ENCODE measurements at places on chromosomes 1 and 21.

GRCh38 chr1:32754317-32755097 is 51.9 kb upstream of the SYNC start:
- H3K27ac ChIP-seq: no peak overlapping the region
- H3K36me3 ChIP-seq: no peaks in the 10 kb centered on the region
- DNase-seq: peak; percentile 61
- peaks cover 14% of the 10 kb centered on the region for H3K27me3 ChIP-seq

- peaks cover 73% of the 10 kb centered on the region for H3K27me3 ChIP-seq
- no peaks in the 10 kb centered on the region for H3K36me3 ChIP-seq
- no peak for DNase-seq
- H3K4me3 ChIP-seq: no peak overlapping the region
Observed at GRCh38 chr1:165387961-165388360, 31.4 kb upstream of the LMX1A start.

DNA sequence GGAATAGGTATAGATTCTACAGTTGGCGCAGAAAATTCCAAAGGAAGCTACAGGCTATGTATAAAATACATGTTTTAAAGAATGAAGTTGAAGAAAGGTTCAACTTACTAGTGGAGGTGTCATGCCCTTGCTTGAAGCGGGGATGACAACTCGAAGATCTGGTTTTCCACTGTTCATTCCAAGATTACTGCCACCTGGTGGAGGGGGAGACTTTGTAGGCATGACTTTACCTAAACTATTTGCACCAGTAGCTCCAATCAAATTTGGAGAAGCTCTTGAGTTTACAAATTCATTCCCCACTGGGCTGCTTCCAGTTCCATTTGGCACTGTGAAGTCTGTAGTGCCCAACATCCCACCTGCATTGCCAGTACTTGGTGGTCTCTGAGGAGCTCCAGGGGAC is 81.7 kb downstream of the AXDND1 start:
- H3K27me3 ChIP-seq: peaks cover 5% of the 10 kb centered on the region
- no peak overlapping the region for H3K4me3 ChIP-seq
- no peaks in the 10 kb centered on the region for H3K36me3 ChIP-seq
- H3K4me1 ChIP-seq: no peaks in the 10 kb centered on the region
- no peak overlapping the region for H3K27ac ChIP-seq

GRCh38 chr1:67752306-67752705 is 67.3 kb downstream of the GADD45A start:
- peaks cover 18% of the 10 kb centered on the region for H3K27me3 ChIP-seq
- no peaks in the 10 kb centered on the region for H3K36me3 ChIP-seq
- no peak for DNase-seq
- H3K27ac ChIP-seq: no peak overlapping the region
- peaks cover 42% of the 10 kb centered on the region for H3K4me1 ChIP-seq
- no peak overlapping the region for H3K4me3 ChIP-seq

DNA sequence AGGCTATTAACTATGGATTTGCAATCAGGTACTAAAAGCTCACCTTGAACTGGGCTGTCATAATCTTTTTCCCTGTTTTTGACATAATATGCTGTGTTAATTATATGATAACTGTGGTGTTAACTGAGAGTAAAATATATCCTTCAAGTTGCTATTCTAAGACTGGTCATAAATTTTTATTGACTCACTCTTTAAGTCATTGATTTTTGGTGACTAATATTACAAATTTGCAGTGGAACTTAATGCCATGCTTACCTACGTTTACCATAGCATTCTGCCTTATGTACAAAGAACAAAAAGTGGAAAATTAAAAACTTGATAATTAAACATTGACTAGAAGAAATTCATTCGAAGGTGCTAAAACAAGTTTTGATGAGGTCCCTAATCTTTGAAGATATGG is 872.4 kb downstream of the BRINP3 start:
- no peak overlapping the region for H3K4me3 ChIP-seq
- no peak for DNase-seq
- no peak overlapping the region for H3K27ac ChIP-seq
- H3K36me3 ChIP-seq: no peaks in the 10 kb centered on the region

DNA sequence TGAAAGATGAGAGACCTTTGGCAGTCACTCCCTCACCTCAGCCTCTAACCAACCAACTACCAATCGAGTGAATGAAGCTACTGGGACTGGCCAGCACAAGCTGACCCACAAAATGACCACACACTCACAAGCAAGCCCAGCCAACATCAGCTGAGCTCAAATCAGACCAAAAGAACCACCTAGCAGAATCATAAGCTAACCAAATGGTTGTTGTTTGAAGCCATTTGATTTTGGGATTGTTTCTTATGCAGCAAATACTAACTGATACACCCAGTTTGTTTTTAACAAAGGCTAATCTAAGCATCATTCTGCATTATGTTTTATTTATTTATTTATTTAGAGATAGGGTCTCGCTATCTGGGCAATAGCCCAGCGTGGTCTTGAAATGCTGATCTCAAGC is 310.4 kb downstream of the SETD4 start:
- DNase-seq: no peak
- H3K27me3 ChIP-seq: peaks cover 59% of the 10 kb centered on the region
- no peak overlapping the region for H3K27ac ChIP-seq
- peaks cover 15% of the 10 kb centered on the region for H3K4me1 ChIP-seq

- no peaks in the 10 kb centered on the region for H3K4me1 ChIP-seq
- H3K27ac ChIP-seq: no peak overlapping the region
- peaks cover 9% of the 10 kb centered on the region for H3K27me3 ChIP-seq
- no peak overlapping the region for H3K4me3 ChIP-seq
- DNase-seq: no peak
- H3K36me3 ChIP-seq: no peaks in the 10 kb centered on the region
Observed at GRCh38 chr1:61202854-61203598, 120.7 kb downstream of the NFIA start.

GRCh38 chr1:234608911-234609690 is 877 bp downstream of the IRF2BP2 start:
- peaks cover 42% of the 10 kb centered on the region for H3K36me3 ChIP-seq
- no peaks in the 10 kb centered on the region for H3K27me3 ChIP-seq
- peak overlapping the region; percentile 79 for H3K4me3 ChIP-seq
- H3K27ac ChIP-seq: peak overlapping the region; percentile 75
- peaks cover 43% of the 10 kb centered on the region for H3K4me1 ChIP-seq

GRCh38 chr1:33338048-33338439 is 17.1 kb upstream of the A3GALT2 start:
- no peak overlapping the region for H3K4me3 ChIP-seq
- H3K36me3 ChIP-seq: peaks cover 2% of the 10 kb centered on the region
- H3K27ac ChIP-seq: no peak overlapping the region
- no peaks in the 10 kb centered on the region for H3K27me3 ChIP-seq
- DNase-seq: no peak
- H3K4me1 ChIP-seq: peaks cover 35% of the 10 kb centered on the region

DNA sequence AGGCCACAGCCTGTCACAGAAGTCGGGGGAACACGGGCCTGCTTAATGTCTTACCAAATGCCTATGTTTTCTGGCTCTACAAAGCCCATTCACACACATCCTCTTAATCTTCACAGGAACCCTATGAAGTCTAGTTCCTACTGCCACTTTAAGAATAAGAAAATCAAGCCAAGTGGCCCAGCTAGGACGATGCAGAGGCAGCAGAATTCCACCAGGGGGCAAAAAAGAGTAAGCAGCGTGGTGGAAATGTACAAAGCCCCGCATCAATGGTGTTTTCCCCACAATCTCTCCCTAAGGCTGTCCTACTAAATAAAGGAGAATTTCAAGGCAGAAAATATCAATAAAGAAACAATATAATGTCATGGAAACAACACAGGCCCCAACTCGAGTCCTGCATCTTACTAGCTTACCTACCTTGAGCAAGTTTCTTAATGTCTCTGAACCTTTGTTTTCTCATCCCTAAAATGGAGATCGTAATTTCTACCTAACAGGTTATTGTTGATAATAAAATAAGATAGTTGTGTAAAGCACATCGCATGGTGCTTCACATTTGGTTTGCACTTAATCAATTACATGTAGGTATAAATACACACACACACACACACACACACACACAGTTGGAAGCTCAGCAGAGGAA is 21.4 kb downstream of the SEC16B start:
- peak; percentile 15 for DNase-seq
- H3K4me1 ChIP-seq: no peaks in the 10 kb centered on the region
- peak overlapping the region; percentile 38 for H3K27ac ChIP-seq
- no peak overlapping the region for H3K4me3 ChIP-seq

GRCh38 chr1:212432272-212432660 is 454 bp upstream of the NENF start:
- no peaks in the 10 kb centered on the region for H3K36me3 ChIP-seq
- DNase-seq: no peak
- no peaks in the 10 kb centered on the region for H3K27me3 ChIP-seq
- peaks cover 27% of the 10 kb centered on the region for H3K4me1 ChIP-seq
- H3K4me3 ChIP-seq: peak overlapping the region; percentile 82

- H3K27ac ChIP-seq: no peak overlapping the region
- H3K27me3 ChIP-seq: peaks cover 6% of the 10 kb centered on the region
- DNase-seq: no peak
- no peaks in the 10 kb centered on the region for H3K4me1 ChIP-seq
- H3K36me3 ChIP-seq: no peaks in the 10 kb centered on the region
- no peak overlapping the region for H3K4me3 ChIP-seq
Observed at GRCh38 chr1:237005674-237006073, 1.4 kb upstream of the MT1HL1 start.

GRCh38 chr1:22916471-22916820 is 56.2 kb downstream of the LACTBL1 start:
- DNase-seq: no peak
- H3K36me3 ChIP-seq: no peaks in the 10 kb centered on the region
- H3K27ac ChIP-seq: no peak overlapping the region
- no peak overlapping the region for H3K4me3 ChIP-seq
- H3K27me3 ChIP-seq: no peaks in the 10 kb centered on the region
- no peaks in the 10 kb centered on the region for H3K4me1 ChIP-seq

- H3K4me3 ChIP-seq: no peak overlapping the region
- H3K27ac ChIP-seq: no peak overlapping the region
- H3K4me1 ChIP-seq: no peaks in the 10 kb centered on the region
- H3K36me3 ChIP-seq: no peaks in the 10 kb centered on the region
- DNase-seq: no peak
Observed at GRCh38 chr1:181514298-181515290, 31.3 kb downstream of the CACNA1E start.

GRCh38 chr21:46356494-46357334 is 32.8 kb downstream of the PCNT start:
- H3K27ac ChIP-seq: no peak overlapping the region
- no peaks in the 10 kb centered on the region for H3K27me3 ChIP-seq
- H3K4me3 ChIP-seq: no peak overlapping the region
- no peak for DNase-seq

DNA sequence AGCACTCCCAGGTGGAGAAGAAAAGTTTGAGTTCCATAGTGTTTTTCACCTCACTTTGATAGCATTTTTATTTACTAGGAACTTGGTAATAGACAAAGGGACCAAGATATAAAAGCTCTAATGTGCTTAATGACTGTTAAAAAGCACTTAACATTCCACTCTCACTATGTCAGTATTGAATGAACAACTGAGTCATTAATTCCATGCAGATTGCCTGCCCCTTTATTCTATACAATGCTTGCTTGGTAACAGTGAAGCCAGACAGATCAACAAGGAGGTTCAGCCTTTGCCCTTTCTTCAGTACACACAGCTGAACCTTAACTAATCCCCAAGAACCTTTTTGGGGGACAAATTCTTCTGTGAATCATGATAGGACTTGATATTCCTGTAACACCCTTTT is 425.5 kb downstream of the NUF2 start:
- H3K4me1 ChIP-seq: no peaks in the 10 kb centered on the region
- H3K27me3 ChIP-seq: no peaks in the 10 kb centered on the region
- H3K4me3 ChIP-seq: no peak overlapping the region
- H3K27ac ChIP-seq: no peak overlapping the region
- DNase-seq: no peak
- H3K36me3 ChIP-seq: no peaks in the 10 kb centered on the region

- H3K27me3 ChIP-seq: no peaks in the 10 kb centered on the region
- H3K4me3 ChIP-seq: no peak overlapping the region
- H3K36me3 ChIP-seq: no peaks in the 10 kb centered on the region
- no peak for DNase-seq
- no peaks in the 10 kb centered on the region for H3K4me1 ChIP-seq
- H3K27ac ChIP-seq: no peak overlapping the region
Observed at GRCh38 chr1:50237056-50237455, 128.3 kb downstream of the ELAVL4 start.

- H3K36me3 ChIP-seq: no peaks in the 10 kb centered on the region
- no peak for DNase-seq
- H3K27me3 ChIP-seq: no peaks in the 10 kb centered on the region
- no peak overlapping the region for H3K27ac ChIP-seq
- H3K4me1 ChIP-seq: no peaks in the 10 kb centered on the region
Observed at GRCh38 chr1:178238722-178239510, 145.0 kb downstream of the RASAL2 start.

DNA sequence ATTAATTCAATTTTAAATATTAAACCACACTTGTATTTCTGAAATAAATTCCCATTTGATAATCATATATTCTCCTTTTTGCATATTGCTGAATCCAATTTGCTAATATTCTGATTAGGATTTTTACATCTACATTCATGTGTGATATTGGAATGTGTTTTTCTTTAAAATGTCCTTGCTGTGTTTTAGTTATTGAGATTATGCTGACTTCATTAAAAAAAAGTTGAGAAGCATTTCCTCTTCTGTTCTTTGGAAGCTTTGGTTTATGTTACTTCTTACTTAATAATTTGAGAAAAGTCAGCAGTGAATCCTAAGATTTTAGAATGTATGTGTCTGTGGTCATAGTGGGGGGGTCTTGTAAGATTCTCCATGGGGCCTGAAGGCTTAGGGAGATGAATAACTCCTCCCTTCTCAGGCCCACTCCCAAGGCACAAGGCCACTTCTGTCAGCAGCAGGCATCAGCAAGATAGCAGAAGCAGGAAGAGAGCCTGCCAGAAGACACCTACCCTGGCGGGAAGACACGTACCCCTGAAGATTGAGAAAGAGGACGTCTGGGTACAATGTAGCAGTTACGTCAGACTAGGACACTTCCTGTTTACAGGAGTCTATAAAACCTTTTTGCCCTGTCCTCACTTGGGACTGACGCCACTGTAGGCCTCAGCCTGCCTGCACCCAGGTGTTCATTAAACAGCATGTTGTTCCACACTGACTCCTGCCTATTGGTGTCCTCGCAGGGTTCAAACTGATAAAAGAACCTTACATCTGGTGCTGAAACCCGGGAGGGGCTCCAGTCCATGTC is 56.9 kb downstream of the ODF2L start:
- no peak overlapping the region for H3K27ac ChIP-seq
- H3K4me3 ChIP-seq: no peak overlapping the region
- no peaks in the 10 kb centered on the region for H3K27me3 ChIP-seq
- no peak for DNase-seq
